COLO829 (cell line): ENCODE measurements at places on chromosomes 2 and 18.

- no peak for DNase-seq
Measured at GRCh38 chr2:229714080-229714735, at the start of gene DNER. TSS of gene DNER (minus strand) at chr2:229714555. CDS start at chr2:229714423, 132 bp downstream.

- no peak for DNase-seq
Measured at GRCh38 chr2:110743600-110743999, 11.2 kb downstream of the ACOXL start.

- no peak for DNase-seq
Measured at GRCh38 chr2:16394072-16394985, 271.3 kb downstream of the CYRIA start.

- no peak for DNase-seq
Measured at GRCh38 chr2:21772624-21773023, 648.9 kb downstream of the TDRD15 start.

DNA sequence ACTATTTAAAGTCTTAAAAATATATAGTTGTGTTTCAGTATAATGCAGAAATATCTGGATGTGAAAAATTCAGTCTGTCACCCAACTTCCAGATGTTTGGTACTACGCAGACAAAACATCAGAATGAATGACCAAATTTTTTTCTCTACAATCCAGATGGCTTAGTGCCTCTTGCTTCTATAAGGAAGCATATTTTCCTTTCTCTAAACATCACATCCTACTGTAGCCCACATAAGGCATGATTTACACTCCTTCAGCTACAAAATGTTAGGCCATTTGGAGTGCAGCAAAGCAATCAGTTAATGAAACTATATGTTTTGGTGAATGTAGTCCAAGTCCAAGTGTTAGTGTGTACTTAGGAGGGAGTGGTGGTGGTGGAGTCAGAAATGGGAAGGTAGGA lies 162.9 kb upstream of the SIX2 start:
- no peak for DNase-seq

GRCh38 chr2:227482638-227483340 lies 10.8 kb downstream of the AGFG1 start:
- DNase-seq: no peak

GRCh38 chr2:237702441-237703391 lies 75.3 kb downstream of the LRRFIP1 start:
- DNase-seq: no peak
